ENCODE measurements at places on chromosomes 4 and X. TPM values are rescaled to one million over a fixed set of nuclear protein-coding genes. Genes with fewer than 3 reads are reported as not detected.

HPGDS gene
- 2.8 TPM for polyA plus RNA-seq

RGS12 gene
- 72.4 TPM for polyA plus RNA-seq

TMPRSS11E gene
- 0.20 TPM for polyA plus RNA-seq

PARM1 gene
- polyA plus RNA-seq: 54.5 TPM

NAP1L2 gene
- polyA plus RNA-seq: 0.25 TPM

MAGEC2 gene
- polyA plus RNA-seq: not detected

LRAT gene
- 0.17 TPM for polyA plus RNA-seq

Data from left lung (tissue), 14 donors.